ENCODE measurements at places on chromosomes 12 and 14.

- DNase-seq: no peak
Observed at GRCh38 chr12:94191023-94191422, 42.6 kb downstream of the PLXNC1 start.

GRCh38 chr12:128981971-128982533 is 128.8 kb downstream of the GLT1D1 start:
- DNase-seq: no peak

- no peak for DNase-seq
Observed at GRCh38 chr12:111741235-111741812, 25.4 kb upstream of the ALDH2 start.

DNA sequence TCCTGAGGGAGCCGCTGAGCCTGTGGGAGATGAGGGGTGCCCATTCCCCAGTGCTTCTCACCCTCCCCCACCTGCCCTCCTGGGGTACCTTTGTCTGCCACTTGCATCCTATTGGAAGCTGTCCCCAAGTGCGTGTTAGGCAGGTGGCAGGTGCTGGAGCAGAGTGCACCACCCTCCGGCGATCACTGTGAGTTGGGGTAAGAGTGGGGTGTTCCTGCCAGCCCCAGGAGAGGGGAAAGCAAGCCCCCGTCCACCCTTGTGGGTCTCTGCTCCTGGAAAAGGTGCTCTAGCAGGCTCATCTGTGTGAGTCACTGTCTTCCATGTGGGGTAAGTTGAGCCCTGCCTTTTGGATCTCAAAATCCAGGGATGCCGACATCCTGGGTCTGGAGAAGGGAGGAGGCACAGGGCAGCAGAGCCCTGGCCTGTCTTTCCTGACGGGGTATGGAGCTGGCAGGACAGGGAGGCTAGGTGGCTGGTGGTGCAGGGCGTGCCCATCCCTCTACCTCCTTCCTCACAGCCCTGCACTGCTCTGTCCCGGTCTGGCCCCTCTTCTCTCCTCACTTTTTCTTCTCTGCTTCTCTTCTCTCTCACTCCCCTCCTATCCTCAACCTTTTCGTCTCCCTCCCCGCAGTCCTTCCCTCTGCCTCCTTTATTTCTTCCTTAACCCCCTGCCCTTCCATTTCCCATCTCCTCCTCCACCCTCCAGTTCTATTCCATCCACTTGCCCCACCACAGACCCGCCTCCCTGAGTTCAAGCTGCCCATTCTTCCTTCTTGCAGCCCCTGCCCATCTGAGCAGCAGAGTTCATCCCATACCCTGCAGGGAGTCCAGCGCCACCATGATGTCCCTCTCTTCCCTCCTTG is 20.1 kb upstream of the KRT7 start:
- no peak for DNase-seq

- no peak for DNase-seq
Observed at GRCh38 chr14:98997526-98998205, 274.3 kb downstream of the BCL11B start.

DNA sequence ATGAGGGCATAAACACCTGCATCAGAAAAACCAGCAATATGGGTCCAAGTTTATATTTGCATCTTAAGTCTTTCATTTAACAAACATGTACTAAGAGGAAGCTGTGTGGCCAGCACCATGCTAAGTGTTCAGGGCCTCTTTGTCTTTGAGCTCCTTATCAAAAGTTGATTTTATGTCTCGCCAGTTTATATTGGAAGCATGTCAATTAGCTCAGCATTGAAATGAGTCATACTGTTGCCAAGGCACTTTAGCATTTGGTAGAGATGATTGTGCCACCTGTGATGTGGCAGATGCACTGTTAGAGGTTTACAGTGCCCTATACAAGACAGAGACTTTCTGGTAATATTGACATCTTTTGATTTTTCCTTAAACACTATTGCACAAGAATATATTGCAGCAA is 68.5 kb downstream of the BHLHE41 start:
- no peak for DNase-seq

DNA sequence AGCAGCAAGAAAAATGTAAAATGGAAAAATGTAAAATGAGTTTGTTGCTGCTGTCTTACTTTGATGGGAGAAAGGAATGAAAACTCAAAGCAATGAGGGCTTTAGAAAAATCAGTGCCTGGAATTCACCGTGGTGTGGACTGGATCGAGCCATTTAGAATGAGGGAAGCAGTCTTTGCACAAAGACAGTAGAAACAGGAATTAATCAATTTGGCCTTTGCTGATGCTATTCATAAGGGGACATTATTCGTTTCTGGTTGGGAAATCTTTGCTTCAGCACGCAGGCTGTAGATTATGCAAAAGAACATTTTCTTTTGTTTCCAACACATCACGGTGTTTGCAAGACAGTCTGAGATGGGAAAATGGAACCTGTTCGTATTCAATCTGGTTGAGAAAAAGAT is 6.9 kb upstream of the TUNAR start:
- no peak for DNase-seq

- DNase-seq: no peak
Observed at GRCh38 chr12:904010-904414, 45.5 kb downstream of the RAD52 start.

- no peak for DNase-seq
Observed at GRCh38 chr12:107200394-107200793, 107.0 kb upstream of the CRY1 start.

DNA sequence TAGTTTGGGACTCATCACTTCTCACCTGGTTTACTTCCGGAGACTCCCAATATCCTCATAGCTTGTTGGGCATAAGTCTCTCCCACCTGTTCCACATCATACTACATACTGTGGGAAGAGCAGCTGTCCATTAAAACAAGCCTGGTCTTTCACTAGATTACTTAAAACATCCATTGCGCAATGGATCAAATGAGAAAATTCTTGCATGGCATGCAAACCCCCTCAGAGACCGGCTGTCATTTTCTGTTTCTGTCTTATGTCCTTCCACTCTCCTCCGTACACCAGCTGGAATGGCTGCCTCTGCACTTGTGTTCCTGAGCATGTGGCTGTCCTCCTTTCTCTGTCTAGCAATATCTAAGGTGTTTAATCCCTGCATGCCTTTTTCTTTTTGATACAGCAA is 265.6 kb downstream of the TMEM117 start:
- no peak for DNase-seq

DNA sequence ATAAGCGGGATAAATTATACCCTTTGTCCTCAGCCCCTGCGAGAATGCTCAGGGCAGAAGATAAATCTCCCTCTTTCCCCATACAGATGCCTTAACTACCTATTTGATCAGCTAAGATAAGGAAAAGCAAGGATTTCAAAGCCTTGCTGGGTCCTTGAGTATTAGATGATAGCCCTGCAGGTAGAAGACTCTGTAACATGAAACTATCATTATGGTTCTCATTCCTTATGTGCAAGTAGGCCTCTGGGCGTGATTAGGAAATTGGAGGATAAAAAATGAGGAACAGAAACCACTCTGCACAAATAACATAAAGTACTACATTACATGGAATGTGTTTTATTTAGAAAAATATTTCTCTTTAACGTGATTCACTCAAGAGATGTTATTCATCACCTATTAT is 14.5 kb upstream of the WDR89 start:
- DNase-seq: no peak

- no peak for DNase-seq
Observed at GRCh38 chr14:99347561-99347960, 75.6 kb upstream of the BCL11B start.

GRCh38 chr14:64659366-64659765 is 44.9 kb upstream of the PLEKHG3 start:
- no peak for DNase-seq

- no peak for DNase-seq
Observed at GRCh38 chr12:120252071-120252906, 13.2 kb downstream of the PXN start.

- DNase-seq: no peak
Observed at GRCh38 chr14:97382616-97383226, 585.5 kb downstream of the VRK1 start.

DNA sequence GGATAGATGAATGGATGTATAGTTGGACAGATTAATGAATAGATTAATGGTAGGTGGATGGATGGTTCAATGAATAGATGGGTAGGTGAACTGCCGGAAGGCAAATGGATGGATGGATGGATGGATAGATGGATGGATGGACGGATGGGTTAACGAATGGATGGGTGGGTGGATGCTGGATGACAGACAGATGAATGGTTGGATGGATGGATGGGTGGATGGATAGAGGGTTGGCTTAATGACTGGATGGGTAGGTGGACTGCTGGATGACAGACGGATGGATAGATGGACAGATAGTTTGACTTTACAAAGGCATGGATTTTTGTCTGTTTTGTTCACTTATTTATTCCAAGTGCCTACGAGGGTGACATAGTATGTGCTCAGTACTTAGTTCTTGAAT is 64.4 kb downstream of the WSCD2 start:
- no peak for DNase-seq

DNA sequence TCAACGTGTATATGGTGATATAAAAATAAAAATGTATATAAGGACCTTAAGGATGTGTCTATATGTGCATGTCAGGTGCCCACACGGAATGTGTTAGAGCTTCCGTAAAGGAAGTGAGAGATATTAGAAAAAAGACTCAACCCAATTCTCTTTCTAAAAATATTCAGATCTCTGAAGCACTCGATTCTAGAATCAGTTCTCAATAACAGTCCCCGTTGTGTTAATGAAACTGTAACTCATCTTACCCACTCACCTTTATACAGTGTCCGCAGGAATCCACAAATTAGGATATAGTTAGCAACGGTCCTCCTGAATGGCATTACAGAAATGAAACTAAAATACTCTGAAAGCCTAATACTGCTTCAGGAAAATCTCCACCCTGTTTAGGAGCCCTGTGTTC is 29.3 kb downstream of the GRIN2B start:
- no peak for DNase-seq

DNA sequence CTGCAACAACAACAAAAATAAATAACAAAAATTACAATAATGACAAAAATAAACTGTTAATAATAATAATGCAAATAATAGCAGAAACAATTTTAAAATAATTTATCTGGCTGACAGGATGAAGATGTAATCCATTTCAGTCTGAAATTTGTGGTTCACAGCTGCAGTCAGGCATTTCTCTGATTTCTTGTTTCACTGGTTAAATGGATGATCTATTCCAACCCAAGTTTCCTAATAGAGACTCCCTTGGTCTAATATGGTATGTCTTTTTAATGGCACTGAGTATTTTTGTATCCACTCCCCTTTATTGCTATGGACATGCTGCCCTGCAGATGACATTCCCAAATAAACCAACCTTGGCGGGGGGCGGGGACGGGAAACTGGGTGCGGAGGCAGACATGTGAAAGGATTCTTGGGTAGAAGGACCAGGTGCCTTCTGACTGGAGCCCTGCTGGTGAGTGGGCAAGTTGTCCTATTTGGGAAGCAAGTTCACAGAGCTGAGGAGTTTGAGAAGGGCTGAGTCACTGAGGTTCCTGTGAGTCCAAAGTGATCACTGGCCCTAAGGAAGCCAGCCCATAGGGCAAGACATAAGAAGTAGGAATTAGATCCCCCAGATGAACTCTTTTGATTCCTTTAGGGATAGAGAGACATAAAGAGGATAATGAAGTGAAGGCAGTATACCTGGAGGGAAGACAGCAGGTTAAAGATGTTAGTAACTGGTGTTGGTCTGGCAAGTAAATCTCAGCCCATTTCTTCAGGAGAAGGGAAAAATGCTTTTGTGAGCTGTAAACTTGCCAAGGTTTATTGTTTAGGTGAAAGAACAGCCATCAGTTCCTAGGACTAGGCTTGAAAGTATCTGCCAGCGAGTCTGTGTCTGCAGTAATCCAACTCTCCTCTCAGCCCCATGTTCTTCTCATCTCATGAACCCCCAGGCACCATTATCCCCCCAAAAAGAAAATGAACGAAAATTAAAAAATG is 14.5 kb downstream of the FOXG1 start:
- DNase-seq: no peak

- no peak for DNase-seq
Observed at GRCh38 chr12:116939734-116940133, 29.0 kb downstream of the FBXW8 start.

DNA sequence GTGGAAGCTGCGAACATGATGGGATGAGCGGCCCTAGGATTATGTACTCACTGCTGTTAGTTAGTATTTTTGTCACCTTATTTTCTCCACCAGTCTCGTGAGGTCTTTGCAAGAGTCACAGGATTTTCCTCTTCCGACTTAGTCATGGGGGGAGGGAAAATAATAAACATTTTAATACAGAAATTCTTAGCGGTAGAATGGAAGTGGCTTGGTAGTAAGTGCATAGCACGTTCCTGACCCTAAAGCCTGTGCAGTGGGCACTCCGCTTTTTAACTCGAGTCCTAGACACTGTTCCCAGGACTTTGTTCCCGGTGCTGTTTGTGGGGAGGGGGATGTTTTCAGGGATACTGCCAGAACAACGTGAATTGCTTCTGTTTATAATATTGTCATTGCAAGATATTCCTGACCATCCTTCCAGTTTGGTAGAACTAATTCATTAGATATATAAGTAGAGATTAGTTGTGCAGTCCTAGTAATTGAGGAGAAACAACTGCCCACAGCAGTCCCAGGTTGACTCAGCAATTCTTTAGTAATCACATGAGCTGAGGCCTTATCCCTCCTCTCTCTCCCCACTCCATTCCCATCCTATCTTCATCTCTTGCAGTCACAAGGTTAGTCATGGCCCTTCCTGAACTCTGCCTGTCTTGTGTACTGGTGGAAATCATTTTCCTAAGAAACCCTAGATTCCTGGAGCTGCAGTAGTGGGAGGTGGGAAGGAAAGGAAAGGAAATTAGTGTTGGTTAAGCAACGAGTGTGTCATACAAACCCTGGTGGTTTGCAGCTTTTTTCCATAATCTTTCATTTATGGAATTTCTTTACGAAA is 799 bp downstream of the SLC38A6 start:
- no peak for DNase-seq

GRCh38 chr12:84135586-84136279 is 776.9 kb downstream of the SLC6A15 start:
- DNase-seq: no peak

DNA sequence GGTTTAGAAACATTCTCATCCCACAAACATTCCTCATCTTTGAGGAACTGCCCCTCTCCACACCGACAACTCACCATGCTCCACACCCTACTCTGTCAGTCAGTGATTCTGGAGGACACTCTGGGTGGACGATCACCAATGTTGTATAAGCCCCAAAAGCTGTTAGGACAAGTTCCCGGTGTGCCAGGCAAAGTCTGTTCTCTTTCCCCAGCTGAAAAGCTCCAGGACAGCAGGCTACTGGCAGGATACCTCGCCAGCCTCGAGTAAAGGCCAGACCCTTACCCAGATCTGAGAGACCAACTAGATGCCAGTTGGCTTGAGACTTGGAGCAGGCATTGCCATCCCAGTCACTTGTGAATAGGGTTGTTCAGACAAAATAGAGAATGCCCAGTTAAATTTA is 12.0 kb downstream of the KRT5 start:
- no peak for DNase-seq

GRCh38 chr12:28575593-28576205 is 385.4 kb downstream of the CCDC91 start:
- no peak for DNase-seq

DNA sequence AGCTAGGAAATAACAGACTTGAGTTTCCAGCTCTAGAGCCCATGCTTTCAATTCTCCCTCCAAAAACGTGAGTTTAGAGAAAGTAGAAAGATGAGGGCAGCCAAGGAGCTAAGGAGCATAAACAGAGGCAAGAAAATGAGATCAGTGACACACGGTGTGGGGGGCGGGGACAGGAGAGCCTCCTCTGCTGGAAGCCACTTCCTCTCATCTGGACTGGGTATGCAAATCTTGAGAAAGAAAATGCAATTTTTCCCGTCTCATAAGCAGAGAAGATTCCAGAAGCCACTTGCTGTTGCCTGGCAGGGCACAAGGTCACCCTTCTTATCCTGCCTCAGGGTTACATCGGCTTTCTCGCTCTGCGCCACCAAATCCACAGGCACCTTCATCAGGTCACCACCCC is 6.0 kb downstream of the OR10P1 start:
- no peak for DNase-seq

GRCh38 chr14:85332401-85332800 is 197.5 kb upstream of the FLRT2 start:
- DNase-seq: no peak
